ENCODE measurements at places on chromosomes 7 and 10. TPM values are rescaled to one million over a fixed set of nuclear protein-coding genes. Genes with fewer than 3 reads are reported as not detected.

The IFIT1B gene
- total RNA-seq, result not detected

The TFR2 gene
- 0.49 TPM for total RNA-seq

The MPP7 gene
- total RNA-seq, result 2.2 TPM

The MBL2 gene
- not detected for total RNA-seq

The NME8 gene
- total RNA-seq, result not detected

The TMEM270 gene
- not detected for total RNA-seq

The ZPBP gene
- total RNA-seq, result not detected

The ZNF789 gene
- total RNA-seq, result 7.3 TPM

The WEE2 gene
- total RNA-seq, result not detected

The PPP1R3C gene
- 2.9 TPM for total RNA-seq

The DIP2C gene
- total RNA-seq, result 64.0 TPM

The SAP25 gene
- total RNA-seq, result 0.66 TPM

The CYP3A4 gene
- not detected for total RNA-seq

The CCT6A gene
- 133 TPM for total RNA-seq

The LARP4B gene
- total RNA-seq, result 55.5 TPM

The TEX47 gene
- total RNA-seq, result not detected

The SLC16A9 gene
- 0.82 TPM for total RNA-seq

The TPST1 gene
- total RNA-seq, result 20.7 TPM

The STOX1 gene
- total RNA-seq, result 2.9 TPM

The CALHM2 gene
- 103 TPM for total RNA-seq

The TUBB8 gene
- total RNA-seq, result not detected

The KIF11 gene
- total RNA-seq, result 0.94 TPM

The OLAH gene
- 1.3 TPM for total RNA-seq
